ENCODE measurements at places on chromosomes 2 and 18.

DNA sequence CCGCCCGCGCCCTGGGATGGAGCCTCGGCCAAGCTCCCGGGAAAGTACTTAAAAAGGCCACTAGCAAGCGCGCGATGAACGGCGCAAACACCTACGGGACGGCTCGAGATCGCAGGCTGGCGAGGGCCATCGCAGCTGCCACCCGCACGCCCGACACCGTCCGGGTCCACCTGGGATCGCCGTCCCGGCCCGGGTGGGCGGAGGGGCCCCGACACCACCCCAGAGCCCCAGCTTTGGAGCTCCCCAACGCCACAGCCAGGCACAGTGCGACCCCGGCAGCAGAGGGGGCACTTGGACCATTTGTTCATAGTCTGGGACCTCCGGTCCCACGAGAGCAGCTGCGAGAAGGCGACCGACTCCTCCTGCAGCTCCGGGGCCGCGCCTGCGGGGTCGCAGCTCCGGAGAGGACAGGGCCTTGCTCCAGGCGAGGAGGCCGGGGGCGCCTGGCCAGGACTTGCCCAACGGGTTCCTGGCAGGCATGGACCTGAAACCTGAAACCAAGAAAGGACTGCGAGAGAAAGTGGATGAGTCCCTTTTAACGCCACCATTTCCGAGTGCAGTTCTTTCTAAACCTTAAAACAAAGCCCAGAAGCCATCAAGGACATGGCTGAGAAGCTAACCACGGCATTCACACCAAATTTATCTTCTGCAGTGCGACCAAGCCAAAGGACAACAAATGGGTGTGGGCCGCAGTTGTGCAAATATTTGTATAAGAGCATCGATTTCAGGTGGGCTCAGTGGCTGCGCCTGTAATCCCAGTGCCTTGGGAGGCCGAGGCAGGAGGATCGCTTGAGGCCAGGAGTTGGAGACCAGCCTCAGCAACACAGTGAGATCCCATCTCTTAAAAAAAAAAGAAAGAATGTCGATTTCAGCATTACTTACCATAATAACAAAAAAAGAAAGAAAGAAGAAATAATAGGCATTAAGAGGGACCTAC is 54.0 kb upstream of the IMP4 start:
- DNase-seq = no peak

DNA sequence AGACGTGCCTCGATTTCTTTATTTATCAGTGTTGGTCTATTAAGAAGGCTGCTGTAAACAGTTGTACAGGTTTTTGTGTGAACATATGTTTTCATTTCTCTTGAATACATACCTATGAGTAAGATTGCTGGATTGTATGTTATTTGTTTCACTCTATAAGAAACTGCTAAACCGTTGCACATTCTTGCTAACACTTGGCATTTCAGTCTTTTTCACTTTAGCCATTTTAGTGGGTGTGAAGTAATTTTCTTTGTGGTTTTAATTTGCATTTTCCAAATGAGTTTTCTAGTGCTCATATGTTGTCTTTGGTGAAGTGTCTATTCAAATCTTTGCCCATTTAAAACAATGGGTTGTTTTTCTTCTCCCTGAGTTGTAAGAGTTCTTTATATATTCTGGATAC is 221.5 kb upstream of the SMAD7 start:
- DNase-seq = no peak

- DNase-seq = no peak
Observed at GRCh38 chr18:13035249-13035914, 44.2 kb downstream of the CEP192 start.

- DNase-seq = peak; percentile 18
Observed at GRCh38 chr2:127080226-127080937, 26.6 kb downstream of the BIN1 start.

- no peak for DNase-seq
Observed at GRCh38 chr2:53739032-53739431, 28.6 kb upstream of the CHAC2 start.

- no peak for DNase-seq
Observed at GRCh38 chr2:32262105-32262504, 2.6 kb downstream of the NLRC4 start.

Data from T-helper 2 cell (primary cell).